ENCODE measurements at places on chromosomes 2 and 18. TPM values are rescaled to one million over a fixed set of nuclear protein-coding genes. Genes with fewer than 3 reads are reported as not detected.

Gene ANKRD30B
- 0.10 TPM for polyA plus RNA-seq

Gene QPCT
- 9.1 TPM for polyA plus RNA-seq

Gene DPYSL5
- 7.1 TPM for polyA plus RNA-seq

Gene TNFAIP6
- 2.9 TPM for polyA plus RNA-seq

Gene HOXD4
- polyA plus RNA-seq = 4.9 TPM

Gene TBC1D8
- 17.3 TPM for polyA plus RNA-seq

Gene CYS1
- 22.1 TPM for polyA plus RNA-seq

Gene WDCP
- polyA plus RNA-seq = 6.7 TPM

Gene BMPR2
- polyA plus RNA-seq = 25.4 TPM

Gene SCN1A
- 0.21 TPM for polyA plus RNA-seq

Gene AQP4
- 0.57 TPM for polyA plus RNA-seq

GRCh38 chr18:11183637-11184036, 34.3 kb upstream of the PIEZO2 start:
- DNase-seq = no peak

DNA sequence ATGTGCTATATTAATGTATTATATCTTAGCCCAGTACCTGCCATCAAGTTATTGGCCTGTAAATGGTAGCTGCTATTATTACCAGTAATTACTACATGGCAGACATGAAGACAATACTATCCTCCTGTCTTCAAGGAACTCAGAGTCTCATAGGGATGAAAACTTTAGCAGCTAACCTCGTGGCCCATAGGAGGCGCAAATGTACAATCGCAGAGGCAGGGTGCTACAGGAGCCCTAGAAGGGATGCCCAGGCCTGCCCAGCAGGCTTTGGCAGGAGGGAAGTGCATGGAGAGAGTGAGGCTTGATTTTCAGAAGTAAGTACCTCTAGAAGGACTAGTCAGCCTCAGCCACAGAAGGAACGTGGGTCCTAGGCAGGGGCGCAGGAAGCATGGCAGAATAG, 44.7 kb upstream of the KIDINS220 start:
- no peak for DNase-seq

GRCh38 chr2:100957996-100958653, 44.0 kb upstream of the RPL31 start:
- no peak for DNase-seq

DNA sequence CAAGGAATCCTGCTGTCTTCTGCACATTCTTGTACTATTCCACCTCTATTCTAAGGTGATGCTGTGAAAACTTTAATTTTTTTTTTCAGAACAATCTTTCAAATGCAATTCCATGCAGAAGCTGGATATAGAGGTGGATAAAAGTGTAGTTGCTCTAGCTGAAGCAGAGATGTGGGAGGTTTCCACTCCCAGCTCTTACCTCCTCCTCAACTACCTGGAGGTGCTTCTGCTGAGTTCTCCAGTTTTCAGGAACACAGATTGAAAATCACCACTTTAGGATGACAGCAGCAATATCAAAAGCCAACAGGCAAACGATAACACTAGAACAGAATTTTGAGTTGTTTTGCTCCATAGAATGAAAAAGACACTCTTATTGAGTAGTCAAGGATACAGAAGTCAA, 51.1 kb upstream of the FAM98A start:
- DNase-seq = no peak

- DNase-seq = peak; percentile 67
These were observed at the start of gene TFCP2L1 for GRCh38 chr2:121284463-121285449. Gene TFCP2L1, minus strand, starts transcription at chr2:121285202. Its CDS starts 93 bp downstream, at chr2:121285109.

GRCh38 chr2:27150639-27151230, 1.9 kb downstream of the TCF23 start:
- no peak for DNase-seq

GRCh38 chr2:143473820-143474219, 344.6 kb downstream of the ARHGAP15 start:
- DNase-seq = no peak

- DNase-seq = peak; percentile 87
These were observed 96.9 kb downstream of the HDAC4 start for GRCh38 chr2:239303711-239304532.

GRCh38 chr18:2898186-2898640, 51.4 kb downstream of the EMILIN2 start:
- no peak for DNase-seq

DNA sequence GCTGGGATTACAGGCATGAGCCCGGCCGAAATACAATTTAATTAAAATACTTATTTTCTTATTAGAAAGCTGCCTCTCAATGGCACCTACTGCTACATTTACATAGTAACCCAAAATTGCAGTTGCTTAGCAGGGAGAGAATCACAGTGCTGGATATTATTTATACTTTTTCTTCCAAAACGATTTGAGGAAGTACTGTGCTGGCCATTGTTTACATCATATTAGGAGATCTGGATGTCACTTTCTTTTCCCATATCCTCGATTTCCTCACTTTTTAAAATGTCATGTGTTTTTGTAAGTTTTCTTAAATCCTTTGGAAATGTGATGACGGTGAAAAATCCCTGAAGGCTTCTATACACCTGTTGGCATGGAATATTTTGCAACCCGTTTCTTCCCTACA, 3.4 kb upstream of the SP3 start:
- DNase-seq = no peak

DNA sequence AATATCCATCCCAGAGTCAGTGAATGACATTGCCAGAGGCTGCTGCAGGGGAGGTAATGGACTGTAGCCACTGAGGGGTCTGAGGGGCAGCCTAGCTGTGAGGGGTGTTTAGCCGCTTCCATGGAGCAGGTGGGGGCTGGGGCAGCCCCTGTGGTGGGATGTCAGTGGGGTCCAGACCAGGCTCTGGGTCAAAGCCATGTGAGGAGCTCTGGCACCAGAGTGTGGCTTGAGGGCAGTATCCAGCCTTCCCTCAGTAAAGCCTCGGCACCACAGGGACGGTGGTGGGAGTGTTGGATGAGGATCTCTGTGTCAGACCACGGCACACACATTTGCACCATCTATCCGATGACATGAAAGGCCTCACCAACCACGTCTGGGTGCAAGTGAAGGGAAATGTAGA, 85.0 kb downstream of the INHBB start:
- no peak for DNase-seq

GRCh38 chr2:134148843-134149472, 104.9 kb upstream of the MGAT5 start:
- no peak for DNase-seq

DNA sequence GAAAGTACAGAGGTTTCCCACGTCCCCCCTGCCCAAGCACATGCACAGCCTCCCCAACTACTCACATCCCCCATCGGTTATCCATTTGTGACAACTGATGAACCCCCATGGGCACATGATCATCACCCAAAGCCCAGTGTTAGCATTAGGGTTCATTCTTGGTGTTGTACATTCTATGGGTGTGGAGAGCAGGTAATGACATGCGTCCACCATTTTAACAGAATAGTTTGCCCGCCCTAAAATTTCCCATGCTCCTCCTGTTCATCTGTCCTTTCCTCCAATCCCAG, 74.3 kb downstream of the LONRF2 start:
- DNase-seq = no peak

DNA sequence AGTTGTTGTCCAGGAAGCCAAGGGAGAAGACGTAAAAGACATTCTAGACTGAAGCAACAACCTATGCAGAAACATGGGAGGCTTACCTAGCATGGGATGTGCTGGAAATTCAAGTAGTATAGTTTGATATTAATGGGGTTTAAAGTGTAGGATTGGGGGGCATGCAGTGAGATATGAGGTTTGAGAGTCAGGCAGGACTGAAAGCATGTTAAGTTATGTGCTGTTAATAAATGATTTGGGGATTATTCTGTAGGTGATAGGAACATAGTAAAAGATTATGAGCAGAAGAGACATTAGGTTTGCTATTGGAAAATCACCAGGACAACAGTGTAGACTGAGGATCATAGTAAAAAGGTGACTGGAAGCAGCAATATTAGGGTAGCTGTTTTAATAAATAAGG, 3.2 kb downstream of the EHBP1 start:
- DNase-seq = no peak

GRCh38 chr2:20624884-20625485, 25.9 kb downstream of the HS1BP3 start:
- DNase-seq = no peak

DNA sequence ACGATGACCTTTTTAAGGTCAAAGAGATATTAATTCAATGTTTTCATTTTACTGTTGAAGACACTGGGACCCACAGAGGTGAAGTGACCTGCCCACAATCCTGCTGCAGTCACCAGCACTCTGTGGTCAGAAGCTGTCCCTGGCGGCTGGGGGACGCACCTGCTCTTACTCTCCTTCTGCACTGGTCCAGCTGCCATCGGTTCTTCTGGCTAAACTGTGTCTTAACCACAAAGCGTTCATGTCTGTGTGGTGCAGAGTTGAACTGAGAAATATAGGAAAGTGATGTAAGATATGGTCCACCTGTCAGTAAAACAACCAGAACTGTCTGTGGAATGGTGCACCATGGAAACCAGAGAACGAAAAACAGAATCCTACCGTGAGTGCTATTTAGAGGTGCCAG, 44.9 kb upstream of the SMIM21 start:
- no peak for DNase-seq

- DNase-seq = no peak
These were observed 120.3 kb downstream of the PLA2R1 start for GRCh38 chr2:159942146-159942545.

DNA sequence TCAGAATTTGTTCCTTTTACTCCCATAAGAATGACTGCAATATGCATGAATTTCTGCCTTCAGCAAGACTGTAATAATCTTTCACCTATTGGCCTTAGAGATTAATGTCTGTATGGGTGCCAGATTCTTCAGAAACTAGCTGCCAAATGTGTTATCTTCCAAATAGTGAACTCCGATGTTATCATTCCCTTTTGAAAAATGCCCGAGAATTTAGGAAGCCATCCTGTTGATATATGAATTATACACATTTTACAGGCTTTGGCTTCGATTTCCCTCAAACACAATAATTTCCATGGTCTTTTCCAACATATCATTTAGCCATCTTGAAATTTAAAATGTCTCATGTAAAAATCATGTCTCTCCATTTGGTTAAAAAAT, 101.5 kb downstream of the ZNF521 start:
- no peak for DNase-seq

DNA sequence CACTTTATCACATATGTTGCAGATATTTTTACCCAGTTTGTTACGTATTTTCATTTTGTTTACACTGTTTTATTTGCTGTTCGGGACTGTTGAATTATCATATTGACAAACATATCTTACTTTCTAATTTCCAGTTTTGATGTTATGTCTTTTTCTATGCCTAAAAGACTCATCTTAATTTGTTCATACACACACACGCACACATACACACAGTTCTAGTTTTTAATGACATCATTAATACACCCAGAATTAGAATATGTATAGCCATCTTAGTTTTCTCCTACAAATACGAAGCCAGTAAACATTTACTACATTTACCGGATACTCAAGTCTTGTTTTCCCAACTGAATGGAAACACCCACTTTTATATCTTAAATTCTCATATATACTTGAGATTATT, 29.2 kb downstream of the ALS2 start:
- no peak for DNase-seq

DNA sequence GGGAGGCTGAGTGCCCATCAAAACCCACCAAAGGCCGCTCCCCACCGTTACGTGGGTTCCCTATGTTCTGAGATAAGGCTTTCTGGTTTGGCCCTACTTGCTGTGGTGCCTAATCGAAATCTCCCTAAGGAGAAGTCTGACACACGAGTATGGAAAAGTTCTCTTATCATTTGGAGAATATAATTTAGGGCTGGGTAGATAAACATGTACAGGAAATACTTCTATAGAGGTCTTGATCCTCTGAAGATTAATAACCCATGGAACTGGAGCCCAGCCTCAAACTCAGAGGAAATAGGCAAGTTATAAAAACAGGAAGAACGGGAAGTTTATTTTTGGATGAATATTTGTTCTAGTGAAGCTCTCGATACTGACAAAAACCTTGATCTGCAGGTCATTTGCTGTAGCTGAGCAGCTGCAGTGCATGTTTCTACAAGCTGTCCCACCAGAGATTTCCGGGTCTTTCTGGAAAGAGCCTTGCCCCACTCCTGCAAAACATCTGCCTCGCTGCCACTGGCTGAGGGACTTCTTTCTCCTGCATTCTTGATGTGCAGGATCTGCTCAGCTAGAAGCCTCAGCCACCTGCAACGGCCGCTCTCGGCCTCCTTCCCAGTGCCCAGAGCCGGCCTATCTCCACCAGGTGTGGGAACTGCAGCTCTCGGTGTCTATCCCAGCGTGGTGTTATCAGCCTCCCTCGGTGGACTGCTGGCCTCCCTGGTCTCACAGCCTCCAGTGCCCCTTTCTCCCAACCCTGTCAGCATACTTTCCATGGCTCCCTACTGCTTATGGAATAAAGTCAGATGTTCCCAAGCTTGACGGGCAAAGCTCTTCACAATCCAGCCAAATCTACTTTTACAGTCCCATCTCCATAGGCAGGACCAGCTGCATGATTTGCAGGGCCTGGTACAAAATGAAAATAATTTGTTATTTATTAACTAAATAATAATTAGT, 48.6 kb downstream of the SPRED2 start:
- DNase-seq = no peak

GRCh38 chr2:96431319-96431718, 73.8 kb downstream of the NEURL3 start:
- DNase-seq = no peak

DNA sequence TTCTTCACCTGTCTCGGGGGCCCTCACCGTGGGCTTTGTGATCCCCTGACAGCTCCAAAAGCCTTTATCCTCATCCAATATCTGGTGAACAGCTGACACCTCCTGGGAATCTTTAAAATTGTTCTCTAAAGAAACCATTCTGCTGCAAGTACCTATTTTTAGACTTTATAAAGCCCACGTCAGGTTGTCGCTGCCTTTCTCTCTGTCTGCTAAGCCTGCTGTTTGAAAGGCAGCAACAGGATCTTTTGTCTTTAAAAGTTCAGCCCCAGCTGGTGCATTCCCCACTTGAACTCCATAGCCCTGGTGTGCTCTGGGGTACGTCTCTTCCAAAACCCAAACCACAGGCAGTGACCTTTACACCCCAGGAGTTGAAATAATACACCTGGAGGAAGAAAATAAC, 145.0 kb downstream of the NEDD4L start:
- no peak for DNase-seq

GRCh38 chr2:101679037-101679726, 18.3 kb upstream of the MAP4K4 start:
- DNase-seq = no peak

GRCh38 chr18:49768051-49768391, 45.3 kb downstream of the ACAA2 start:
- DNase-seq = peak; percentile 67

DNA sequence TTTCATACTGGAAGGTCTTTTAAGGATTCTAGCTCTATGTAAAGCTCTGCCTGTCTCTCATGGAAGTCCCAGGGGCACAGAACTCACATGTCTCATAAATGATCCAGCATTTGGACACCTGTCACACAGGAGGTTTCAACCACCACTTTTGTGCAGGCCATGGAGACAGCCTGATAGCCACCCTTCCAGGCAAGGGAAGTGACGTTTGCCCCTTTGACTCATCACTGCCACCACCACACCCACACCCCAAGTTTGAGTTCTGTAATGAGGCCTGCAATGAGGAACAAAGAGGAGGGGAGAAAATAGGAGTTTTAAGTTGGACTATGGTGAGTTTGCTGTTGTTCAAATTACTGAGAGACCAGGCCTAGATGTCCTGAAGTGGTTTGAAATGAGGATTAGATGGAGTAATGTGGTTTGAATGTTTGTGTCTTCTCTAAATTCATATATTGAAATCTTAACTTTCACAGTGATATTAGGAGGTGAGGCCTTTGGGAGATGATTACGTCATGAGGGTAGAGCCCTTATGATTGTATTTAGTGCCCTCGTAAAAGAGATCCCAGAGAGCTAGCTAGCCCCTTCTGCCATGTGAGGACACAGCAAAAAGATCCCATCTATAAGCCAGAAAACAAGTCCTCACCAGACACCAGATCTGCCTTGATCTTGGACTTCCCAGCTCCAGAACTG, 175.3 kb upstream of the EPHA4 start:
- DNase-seq = no peak

All from large intestine (tissue), 12 donors.